ENCODE measurements at places on chromosomes 5 and 9.

DNA sequence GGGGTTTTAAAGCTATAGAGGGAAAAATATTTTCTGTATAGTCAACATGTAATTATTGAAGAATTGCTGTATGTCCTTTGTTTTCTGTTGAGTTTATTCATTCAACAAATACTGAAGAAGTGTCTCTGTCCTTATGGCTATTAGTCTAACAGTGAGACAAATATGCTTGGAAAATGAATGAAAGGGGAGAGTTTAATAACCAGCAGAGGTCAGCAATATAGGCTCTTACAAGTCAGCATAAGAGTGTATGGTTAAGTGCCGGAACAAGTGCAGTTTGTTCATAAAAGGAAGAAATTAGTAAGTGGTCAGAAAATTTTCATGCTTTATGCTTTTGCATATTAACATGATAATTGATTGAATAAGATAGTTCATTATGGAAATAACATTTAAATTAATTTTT, 3.6 kb downstream of the SCAMP1 start:
- DNase-seq, result no peak

DNA sequence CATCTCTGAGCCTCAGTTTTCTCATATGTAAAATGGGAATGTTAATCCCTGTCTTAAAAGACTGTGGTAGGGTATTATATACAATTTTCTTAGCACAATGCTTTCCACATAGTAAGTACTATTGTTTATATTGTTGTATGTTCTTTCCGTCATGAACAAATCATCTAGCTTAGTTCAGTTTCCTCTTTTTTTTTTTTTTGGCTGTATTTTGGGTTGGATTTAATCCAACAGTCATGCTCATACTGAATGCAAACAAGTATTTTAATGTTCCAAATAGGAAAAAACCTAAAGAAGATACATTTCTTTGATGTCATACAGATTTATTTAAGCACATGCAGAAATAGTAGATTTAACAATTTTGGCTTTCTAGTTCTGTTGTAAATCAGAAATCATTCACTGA, 95.1 kb downstream of the RNF180 start:
- DNase-seq, result no peak

GRCh38 chr5:96844481-96844990, 31.8 kb upstream of the ERAP2 start:
- no peak for DNase-seq

- DNase-seq, result peak; percentile 66
Measured at GRCh38 chr9:131418143-131419025, 24.5 kb downstream of the PRRC2B start.

DNA sequence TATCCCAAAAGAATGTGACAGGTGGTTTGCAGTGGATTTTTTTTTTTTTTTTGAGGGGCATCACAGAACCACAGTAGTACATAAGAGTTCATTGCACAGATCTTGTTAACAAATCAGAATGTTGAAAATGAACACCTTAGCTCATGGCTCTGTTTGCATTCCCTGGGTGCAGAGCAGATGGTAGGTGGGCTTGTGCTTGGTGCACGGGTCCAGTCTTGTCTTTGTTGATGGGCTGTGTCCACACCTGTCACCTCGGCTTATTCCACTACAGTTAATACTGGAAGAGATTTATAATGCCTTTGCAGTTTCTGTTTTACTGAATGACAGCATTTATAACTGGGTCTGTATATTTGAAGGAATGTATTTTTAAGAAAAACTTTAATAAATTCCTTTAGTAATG, 146.6 kb downstream of the KDM4C start:
- DNase-seq, result no peak

DNA sequence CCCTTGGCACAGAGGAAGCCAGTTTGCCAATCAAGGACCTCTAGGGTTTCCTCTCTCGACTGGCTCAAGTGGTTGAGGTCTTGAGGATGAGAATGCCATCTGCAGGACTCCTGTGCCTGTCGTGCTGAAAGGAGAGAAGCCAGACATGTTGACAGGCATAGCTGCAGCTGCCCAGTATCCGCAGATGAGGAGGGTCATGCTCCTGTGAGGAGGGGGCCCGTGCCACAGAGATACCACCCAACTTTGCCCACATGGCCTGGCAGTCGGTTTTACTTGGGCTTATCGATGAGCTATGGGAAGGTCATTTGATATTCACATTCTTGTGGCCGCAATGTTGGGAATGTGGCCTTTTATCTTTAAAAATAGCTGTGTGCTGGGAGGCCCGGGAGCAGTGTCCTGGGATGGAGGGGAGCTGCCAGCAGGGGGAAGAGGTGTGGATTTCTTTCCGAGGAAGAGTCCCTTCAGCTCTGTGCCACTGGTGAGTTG, 17.4 kb downstream of the FRMPD1 start:
- DNase-seq, result peak; percentile 87

Measured in GM23338 (cell line).